ENCODE measurements at places on chromosomes 1 and 21. TPM values are rescaled to one million over a fixed set of nuclear protein-coding genes. Genes with fewer than 3 reads are reported as not detected.

DNA sequence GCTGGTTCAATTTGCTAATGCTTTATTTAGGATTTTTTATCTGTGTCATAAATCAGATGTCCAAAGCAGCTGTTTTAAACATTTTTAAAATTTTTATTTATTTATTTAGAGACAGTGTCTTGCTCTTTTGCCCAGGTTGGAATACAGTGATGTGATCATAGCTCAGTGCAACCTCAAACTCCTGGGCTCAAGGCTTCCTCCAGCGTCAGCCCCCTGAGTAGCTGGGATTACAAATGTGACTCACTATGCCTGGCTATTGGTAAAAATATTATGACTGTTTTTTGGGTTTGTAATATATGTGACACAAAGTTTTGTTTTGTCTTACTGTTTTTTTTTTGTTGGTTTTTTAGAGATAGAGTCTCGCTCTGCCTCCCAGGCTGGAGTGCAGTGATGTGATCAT, 11.8 kb downstream of the ZBED6 start:
- DNase-seq: no peak

The RWDD3 gene
- polyA plus RNA-seq: 20.3 TPM

DNA sequence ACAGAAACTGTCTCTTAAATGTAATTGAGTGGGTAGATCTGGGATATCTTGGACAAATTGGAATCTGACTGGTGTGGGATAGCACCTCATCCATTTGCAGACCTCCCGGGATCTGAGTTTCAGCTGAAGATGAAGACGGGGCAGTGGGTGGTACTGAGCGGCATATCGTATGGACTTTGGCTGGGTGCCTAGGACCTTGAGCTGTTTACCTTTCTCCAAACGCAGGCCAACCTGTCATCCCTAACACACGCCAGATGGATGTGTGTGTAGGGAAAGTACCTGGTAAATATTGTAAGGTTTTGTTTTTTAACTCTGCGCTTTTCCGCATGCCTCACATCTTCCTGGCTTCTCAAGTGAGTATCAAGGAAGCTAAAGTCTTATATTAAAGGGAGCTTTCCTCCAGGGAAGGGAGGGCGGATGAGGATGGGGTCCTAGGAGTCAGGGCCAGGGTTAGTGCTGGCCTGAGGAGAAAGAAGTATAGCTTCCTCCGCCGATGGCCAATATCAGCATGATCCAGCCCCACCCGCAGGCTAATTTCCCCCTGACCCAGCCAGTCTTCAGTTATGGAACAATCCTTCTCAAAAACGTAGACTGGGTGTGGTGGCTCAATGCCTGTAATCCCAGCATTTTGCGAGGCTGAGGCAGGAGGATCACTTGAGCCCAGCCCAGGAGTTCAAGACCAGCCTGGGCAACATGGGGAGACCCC, 26.2 kb downstream of the ATP8B2 start:
- no peak for DNase-seq

DNA sequence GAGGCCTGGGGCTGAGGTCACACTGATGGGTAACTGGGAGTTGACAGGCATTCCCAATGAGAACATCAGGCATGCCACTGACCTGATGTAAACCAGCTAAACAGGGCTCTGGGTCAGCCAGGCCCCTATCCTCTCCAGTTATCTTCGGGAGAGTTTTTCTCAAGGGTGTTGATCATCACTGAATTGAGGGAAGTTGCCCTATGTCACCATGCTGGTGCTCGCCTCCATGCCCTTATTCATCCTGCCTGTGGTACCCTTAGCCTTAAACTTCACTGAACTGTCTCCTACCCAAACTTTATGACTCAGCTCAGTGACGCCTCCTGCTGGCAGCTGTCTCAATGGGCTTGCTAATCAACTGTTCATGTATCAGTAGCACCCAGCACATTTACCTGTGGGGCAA, 80.7 kb upstream of the TNR start:
- peak; percentile 14 for DNase-seq

The GJA9 gene
- polyA plus RNA-seq: not detected

GRCh38 chr1:207034998-207035397, 2.4 kb upstream of the C1orf116 start:
- no peak for DNase-seq

GRCh38 chr1:219771080-219771479, 157.3 kb downstream of the SLC30A10 start:
- peak; percentile 18 for DNase-seq

The RABIF gene
- 16.8 TPM for polyA plus RNA-seq

DNA sequence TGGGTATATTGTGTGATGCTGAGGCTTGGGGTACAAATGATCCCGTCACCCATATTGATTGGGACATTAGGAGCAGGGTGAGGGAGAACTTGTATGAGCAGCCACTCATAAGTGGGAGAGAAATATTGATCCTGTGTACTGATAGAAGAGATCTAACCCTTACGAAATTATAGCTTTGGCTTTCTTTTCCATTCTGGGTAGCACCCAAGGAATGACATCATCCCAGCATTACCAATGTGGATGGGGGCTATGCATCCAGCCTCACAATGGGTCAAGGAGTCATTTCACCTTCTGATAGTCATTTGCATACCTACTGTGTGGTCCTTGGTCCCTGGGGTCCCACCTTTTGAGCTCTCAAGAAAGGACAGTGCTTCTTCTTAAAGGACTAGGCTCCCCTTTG, 1.9 kb upstream of the NAV1 start:
- no peak for DNase-seq

GRCh38 chr1:25771221-25772114, 28.5 kb upstream of the SELENON start:
- DNase-seq: no peak

The ABCA4 gene
- polyA plus RNA-seq: 0.05 TPM

Data from A549 (cell line).